Upper lobe of left lung (tissue), 6 donors: ENCODE measurements at places on chromosomes 13 and 19. TPM values are rescaled to one million over a fixed set of nuclear protein-coding genes. Genes with fewer than 3 reads are reported as not detected.

ZNF266 gene
- 25.4 TPM for total RNA-seq

PSG6 gene
- not detected for total RNA-seq

PNKP gene
- 94.5 TPM for total RNA-seq

BCL2L12 gene
- 20.3 TPM for total RNA-seq

GPR18 gene
- total RNA-seq = not detected

SLC25A15 gene
- 8.7 TPM for total RNA-seq

NXNL1 gene
- not detected for total RNA-seq

ZNF121 gene
- total RNA-seq = 32.6 TPM

- DNase-seq = no peak
- peak overlapping the region; percentile 98 for H3K27ac ChIP-seq
- H3K36me3 ChIP-seq = no peaks in the 10 kb centered on the region
Measured at GRCh38 chr19:44848812-44849447, 2.8 kb downstream of the NECTIN2 start.

- no peaks in the 10 kb centered on the region for H3K36me3 ChIP-seq
- no peaks in the 10 kb centered on the region for H3K4me1 ChIP-seq
- no peak for DNase-seq
Measured at GRCh38 chr13:63942372-63942771, 2526.7 kb upstream of the PCDH20 start.

- H3K4me3 ChIP-seq = no peak overlapping the region
- H3K27me3 ChIP-seq = no peaks in the 10 kb centered on the region
- H3K4me1 ChIP-seq = no peaks in the 10 kb centered on the region
- no peak for DNase-seq
- H3K27ac ChIP-seq = no peak overlapping the region
Measured at GRCh38 chr13:28220166-28220565, 81.8 kb downstream of the PAN3 start.

DNA sequence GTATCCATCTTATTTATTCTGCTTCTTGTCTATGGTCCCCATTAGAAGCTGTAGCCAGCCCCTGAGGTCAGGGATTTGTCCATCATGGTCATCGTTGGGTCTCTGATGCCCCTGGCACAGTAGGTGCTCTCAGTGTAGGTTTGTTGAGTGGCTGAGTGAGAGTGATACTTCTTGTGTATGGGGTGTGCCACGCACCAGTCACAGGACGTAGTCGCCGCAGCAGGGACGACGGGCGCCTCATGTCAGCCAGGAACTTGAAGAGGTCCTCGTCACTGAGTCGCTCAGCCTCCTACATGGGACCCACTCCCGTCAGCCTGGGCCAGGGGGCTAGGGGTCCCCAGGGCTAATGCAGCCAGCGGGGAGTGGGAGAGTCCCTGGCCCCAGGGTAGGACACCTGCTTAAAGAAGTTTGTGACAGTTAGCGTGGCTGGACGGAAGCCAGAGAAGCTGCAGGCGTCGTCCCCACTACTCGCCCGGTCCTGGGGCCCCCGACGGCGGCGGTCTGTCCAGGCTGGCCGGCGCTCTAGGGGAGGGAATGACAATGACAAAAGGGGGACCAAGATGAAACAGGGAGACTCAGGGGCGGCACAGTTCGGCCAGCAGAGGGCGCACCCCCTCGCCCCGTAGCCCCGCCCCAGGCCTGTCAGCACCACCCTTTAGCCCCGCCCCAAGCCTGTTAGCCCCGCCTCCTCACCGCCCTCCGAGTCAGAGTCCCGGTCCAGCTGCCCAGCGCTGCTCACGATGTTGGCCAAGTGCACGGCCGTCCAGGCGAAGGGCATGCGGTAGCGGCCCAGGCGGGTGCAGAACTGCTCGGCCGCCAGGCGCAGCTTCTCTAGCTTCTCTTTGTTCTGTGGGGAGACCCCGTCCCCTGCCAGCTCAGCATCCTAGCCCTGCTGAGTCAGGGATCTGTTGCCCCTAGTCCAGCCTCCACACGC is 3.7 kb downstream of the ANGPTL8 start:
- no peaks in the 10 kb centered on the region for H3K36me3 ChIP-seq
- DNase-seq = peak; percentile 97
- no peaks in the 10 kb centered on the region for H3K27me3 ChIP-seq

- no peaks in the 10 kb centered on the region for H3K36me3 ChIP-seq
- H3K4me1 ChIP-seq = no peaks in the 10 kb centered on the region
- no peak overlapping the region for H3K27ac ChIP-seq
- no peak overlapping the region for H3K4me3 ChIP-seq
- DNase-seq = no peak
- no peaks in the 10 kb centered on the region for H3K27me3 ChIP-seq
Measured at GRCh38 chr13:65677906-65678305, 1552.2 kb downstream of the PCDH9 start.

- no peak overlapping the region for H3K27ac ChIP-seq
- H3K4me1 ChIP-seq = no peaks in the 10 kb centered on the region
- no peak overlapping the region for H3K4me3 ChIP-seq
- no peak for DNase-seq
- H3K27me3 ChIP-seq = no peaks in the 10 kb centered on the region
- no peaks in the 10 kb centered on the region for H3K36me3 ChIP-seq
Measured at GRCh38 chr13:71831716-71832115, 35.3 kb downstream of the DACH1 start.

GRCh38 chr19:19672816-19673215 is 4.2 kb downstream of the ZNF101 start:
- no peak overlapping the region for H3K4me3 ChIP-seq
- no peak overlapping the region for H3K27ac ChIP-seq
- H3K4me1 ChIP-seq = peaks cover 19% of the 10 kb centered on the region
- H3K27me3 ChIP-seq = no peaks in the 10 kb centered on the region

- peaks cover 34% of the 10 kb centered on the region for H3K4me1 ChIP-seq
- H3K36me3 ChIP-seq = no peaks in the 10 kb centered on the region
- H3K27me3 ChIP-seq = no peaks in the 10 kb centered on the region
- DNase-seq = no peak
- H3K27ac ChIP-seq = peak overlapping the region; percentile 71
- H3K4me3 ChIP-seq = peak overlapping the region; percentile 15
Measured at GRCh38 chr19:18648973-18649315, 12.1 kb downstream of the KLHL26 start.

DNA sequence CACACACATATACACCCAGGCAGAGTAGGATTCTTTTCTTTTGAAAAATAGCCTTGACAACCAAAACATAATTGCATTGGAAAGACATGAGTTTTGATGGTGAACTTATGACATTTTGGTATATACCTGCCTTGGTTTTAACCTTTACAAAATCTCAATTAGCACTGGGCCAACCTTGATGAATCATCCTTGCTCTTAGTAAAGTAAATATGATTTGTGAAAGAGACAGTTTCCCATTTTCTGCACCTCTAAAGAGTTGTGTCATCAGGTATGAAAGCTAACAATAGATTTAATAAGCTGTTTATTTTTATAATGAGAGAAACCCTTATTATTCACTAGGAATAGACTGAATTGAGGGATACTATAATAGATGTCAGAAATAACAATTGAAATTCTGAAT is 15.7 kb upstream of the ENOX1 start:
- H3K27me3 ChIP-seq = no peaks in the 10 kb centered on the region
- H3K27ac ChIP-seq = no peak overlapping the region
- H3K36me3 ChIP-seq = no peaks in the 10 kb centered on the region
- no peaks in the 10 kb centered on the region for H3K4me1 ChIP-seq
- H3K4me3 ChIP-seq = no peak overlapping the region

DNA sequence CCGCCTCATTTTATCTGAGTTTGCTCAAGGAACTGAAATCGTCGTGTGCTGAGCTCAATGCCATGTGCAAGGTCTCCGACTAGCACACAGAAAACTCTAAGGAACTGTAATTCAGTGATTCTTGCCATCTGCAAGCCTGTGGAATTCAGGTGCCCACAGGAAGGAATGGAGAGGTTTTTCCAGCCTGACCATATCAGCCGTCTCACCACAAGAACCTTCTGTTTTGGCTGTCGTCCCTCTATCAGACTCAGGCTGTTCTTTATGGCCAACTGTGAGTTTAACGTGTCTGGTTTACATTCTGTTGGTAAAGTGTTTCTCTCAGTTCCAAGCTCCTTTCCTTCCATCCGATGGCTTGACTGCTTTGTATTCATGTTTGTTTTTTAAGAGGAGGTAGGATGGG is 293.5 kb downstream of the SPRY2 start:
- no peak for DNase-seq
- H3K36me3 ChIP-seq = no peaks in the 10 kb centered on the region
- H3K4me3 ChIP-seq = no peak overlapping the region
- peaks cover 11% of the 10 kb centered on the region for H3K4me1 ChIP-seq
- no peaks in the 10 kb centered on the region for H3K27me3 ChIP-seq

- H3K4me3 ChIP-seq = no peak overlapping the region
- no peaks in the 10 kb centered on the region for H3K36me3 ChIP-seq
- H3K27me3 ChIP-seq = no peaks in the 10 kb centered on the region
- H3K27ac ChIP-seq = no peak overlapping the region
- H3K4me1 ChIP-seq = no peaks in the 10 kb centered on the region
Measured at GRCh38 chr13:109162248-109163036, 533.0 kb downstream of the MYO16 start.

- no peak for DNase-seq
- no peak overlapping the region for H3K27ac ChIP-seq
- H3K4me3 ChIP-seq = no peak overlapping the region
- no peaks in the 10 kb centered on the region for H3K27me3 ChIP-seq
Measured at GRCh38 chr13:98406971-98407370, 169.9 kb downstream of the STK24 start.
